ENCODE measurements at places on chromosomes 11 and 22.

GRCh38 chr11:72582206-72583176, 91.7 kb downstream of the PDE2A start:
- no peak for DNase-seq

GRCh38 chr22:22815397-22816170, 72.0 kb upstream of the IGLL5 start:
- no peak for DNase-seq

DNA sequence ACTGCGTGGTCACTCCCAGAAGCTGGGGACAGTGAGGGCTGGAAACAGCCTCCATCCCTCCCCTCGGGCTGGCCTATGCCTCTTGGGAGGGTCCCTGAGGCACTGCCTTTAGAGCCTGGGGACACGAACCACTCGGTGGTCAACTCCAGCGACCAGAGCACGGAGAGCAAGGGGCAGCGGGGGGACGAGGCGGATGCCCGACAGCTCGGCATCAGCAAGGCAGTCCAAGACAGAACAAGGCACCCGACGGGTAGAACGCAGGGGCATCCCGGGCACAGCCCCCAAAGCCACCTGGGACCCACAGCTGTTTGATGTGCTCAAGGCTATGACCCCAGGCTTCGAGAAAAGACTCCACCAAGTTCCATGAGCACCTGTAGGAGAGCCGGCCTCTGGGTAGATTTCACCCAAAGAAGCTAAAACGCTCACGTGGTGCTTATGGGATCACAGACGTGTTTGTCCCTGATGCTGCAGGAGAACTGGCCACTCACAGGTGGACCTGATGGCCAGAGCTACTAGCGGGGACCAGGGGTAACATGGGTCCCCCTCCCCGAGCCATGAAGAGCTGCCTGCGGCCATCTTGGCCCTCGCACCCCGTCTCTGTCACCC, 510 bp upstream of the LSP1 start:
- no peak for DNase-seq

DNA sequence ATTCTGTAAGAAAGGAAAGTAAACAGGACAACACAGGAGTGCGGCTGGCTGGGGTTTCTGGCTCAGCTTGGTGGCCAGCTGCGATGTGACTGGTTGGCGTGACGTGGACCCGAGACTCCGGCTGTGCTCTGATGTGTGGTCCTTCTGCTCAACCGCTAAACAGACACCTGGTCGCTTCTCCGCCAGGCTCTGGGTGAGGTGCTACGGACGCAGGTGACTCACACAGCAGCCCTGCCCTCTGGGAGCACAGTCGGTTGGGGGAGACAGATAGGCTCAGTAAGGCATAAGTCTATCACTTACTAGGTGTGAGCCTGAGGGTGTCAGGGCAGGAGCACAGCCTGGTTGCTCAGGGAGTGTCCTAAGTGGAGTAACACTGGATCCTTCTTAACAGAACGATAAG, 8.2 kb downstream of the RTL6 start:
- no peak for DNase-seq

DNA sequence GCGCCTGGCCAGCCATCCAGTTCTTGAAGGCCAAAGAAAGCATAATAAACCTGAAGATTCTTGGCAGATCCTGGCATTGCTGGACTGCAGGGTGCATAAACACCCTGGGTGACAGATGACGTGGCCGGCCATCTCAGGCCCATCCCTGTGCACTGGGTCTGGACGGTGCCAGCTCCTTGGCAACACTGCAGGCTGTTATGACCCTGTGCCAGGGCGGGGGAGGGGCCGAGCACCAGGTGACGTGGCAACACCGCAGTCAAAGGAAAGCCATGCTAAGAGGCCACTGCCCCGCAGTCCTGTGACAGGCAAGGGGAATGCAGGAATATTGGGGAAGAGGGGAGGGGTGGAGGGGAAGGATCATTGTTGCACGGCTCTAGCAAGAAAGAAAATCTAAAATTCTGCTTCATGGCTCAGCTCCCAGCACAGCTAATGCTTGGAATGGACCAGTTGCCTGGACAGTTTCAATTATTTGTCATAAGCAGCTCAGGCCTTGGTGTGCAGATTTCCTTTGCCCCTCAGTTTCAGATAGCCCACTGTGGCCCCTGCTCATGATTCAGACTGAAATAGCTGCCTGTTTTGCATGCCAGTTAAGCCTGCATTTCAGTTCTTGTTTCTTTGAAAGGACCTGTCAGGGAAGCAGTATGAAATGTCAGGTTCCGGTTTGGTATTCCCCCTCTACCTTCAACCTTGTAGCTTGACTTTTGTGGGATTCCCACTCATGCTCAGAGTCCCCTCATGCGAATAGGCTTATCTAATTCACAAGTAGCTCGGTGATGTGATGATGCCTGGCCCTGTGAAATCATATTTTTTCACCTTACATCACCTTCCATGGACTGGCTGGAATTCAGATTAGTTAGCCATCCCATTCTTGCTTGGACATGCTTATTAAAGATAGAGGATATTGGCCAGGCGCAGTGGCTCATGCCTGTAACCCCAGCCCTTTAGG, 29.7 kb upstream of the DDX6 start:
- peak; percentile 96 for DNase-seq

GRCh38 chr22:26672060-26672471, 14.7 kb downstream of the MIAT start:
- DNase-seq, result no peak

- DNase-seq, result no peak
These were observed 47.4 kb upstream of the SEPTIN5 start for GRCh38 chr22:19666673-19667593.

GRCh38 chr11:1283906-1284305, 25.5 kb downstream of the TOLLIP start:
- no peak for DNase-seq

DNA sequence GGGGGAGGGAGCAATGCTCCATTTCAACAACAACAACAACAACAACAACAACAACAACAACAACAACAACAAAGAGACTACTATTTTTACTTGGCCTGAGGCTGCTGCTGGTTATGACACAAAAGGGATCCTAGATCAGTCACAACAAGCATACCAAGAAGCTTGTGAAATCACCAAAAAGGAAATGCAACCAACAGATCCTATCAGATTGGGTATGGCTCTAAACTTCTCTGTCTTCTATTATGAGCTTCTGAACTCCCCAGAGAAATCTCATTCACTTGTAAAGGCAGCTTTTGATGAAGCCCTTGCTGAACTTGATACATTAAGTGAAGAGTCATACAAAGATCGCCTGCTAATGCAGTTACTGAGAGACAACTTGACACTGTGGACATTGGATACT, 10.5 kb upstream of the MS4A2 start:
- no peak for DNase-seq

- DNase-seq, result no peak
These were observed 10.0 kb upstream of the AMBRA1 start for GRCh38 chr11:46603704-46604308.

DNA sequence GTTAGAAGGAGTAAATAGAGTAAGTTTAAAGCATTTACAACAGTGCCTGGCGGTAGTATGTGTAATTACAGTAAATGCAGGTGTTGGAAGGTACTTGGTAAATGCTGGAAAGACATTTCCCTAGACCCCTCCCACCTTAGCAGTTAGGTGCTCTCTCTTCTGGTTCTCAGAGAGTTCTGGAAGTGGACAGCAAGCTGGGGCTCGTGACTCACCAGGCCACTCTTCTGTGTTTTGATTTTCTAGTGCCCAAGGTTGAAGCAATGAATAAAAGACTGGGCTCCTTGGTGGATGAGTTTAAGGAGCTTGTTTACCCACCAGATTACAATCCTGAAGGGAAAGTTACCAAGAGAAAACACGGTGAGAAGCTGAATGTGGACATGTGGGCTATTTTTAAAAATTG, 27.6 kb downstream of the SNU13 start:
- DNase-seq, result no peak

GRCh38 chr11:78180751-78181150, 7.7 kb downstream of the KCTD21 start:
- DNase-seq, result no peak

DNA sequence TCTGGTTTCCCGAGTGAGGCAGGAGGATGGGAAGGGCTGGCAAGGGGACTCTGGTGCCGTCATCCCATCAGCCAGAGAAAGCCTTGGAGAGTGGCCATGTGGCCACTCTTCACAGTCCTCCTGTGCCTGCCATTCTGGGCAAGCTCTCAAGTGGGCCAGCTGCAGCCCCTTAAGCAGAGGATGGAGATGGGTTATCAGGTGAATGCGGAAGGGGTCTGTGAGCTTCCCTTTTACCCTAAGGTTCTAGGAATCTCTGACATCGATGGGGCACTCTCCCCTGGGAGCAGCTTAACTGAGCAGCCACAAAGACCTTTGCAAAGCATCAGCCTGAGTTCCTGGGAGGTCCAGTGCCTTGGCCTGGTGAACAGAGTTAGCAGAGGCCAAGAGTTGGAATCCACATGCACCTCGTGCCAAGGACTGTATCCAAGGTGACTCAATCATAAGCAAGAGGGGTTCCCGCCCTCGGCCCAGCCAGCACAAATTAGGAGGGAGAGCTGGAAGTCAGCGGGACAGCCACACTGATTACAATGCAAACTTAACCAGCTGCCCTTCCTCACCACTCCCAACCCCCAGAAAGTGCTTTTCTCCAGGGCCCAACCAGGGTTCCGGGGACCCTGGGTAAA, 193.6 kb downstream of the BUD13 start:
- DNase-seq, result peak; percentile 31

DNA sequence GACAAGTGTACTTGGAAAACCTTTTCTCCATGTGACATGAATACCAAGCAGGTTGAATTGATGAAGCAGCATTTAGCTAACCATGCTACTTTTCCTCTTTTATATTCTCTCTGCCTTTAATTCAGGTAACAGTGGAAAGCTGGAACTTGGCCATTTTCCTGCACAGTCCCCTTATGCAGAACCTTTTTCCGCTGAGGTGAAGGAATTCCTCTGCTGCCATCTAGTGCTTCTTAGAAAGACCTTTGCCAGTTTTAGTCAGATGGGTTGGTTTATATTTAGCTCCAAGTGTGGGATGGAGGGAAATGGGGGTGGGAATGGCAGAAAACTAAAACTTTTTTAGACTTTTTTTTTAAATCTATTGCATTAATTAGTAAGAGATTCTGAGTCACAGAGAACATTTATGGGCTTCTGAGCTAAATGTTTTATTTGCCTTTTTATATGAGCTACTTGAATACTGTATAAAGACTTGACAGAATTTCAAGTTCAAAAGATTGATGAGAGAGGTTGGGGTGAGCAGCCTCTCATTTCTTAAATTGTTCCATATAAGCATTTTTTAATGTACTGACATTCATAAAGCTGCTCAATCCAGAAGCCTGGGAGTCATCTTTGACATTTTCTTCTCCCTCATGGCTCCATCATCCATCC, 153.9 kb upstream of the ZC3H12C start:
- DNase-seq, result no peak

DNA sequence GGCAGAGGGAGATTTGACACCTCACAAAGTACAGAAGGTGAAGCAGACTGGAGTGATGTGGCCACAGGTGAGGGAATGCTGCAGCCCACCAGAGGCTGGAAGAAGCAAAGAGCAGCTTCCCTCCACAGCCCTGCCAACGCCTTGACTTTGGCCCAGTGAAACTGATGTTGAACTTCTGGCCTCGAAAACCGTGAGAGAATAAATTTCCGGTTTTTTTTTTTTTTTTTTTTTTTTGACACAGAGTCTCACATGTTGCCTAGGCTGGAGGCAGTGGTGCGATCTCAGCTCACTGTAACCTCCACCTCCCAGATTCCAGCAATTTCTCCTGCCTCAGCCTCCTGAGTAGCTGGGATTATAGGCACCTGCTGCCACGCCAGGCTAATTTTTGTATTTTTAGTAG, 8.7 kb downstream of the KMT5B start:
- no peak for DNase-seq

- no peak for DNase-seq
These were observed 3.2 kb downstream of the TAF1D start for GRCh38 chr11:93737904-93738612.

DNA sequence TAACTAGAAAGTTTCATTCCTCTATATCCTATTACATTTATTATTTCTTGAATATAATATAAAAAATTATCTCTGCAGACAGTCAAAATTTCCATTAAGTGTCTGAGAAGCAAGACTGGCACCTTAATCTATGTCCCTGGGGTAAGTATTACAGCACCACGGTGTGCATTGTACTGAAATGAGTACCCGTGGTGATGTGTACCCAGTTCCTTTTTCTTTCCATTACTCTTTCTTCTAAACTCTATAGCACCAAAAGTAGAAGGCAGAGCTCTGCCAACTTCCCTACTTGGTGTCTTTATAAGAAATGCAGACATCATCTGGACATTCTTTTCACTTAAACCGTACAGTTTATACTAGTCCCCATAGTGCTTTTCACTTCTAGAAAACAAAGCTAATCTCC, 161.7 kb downstream of the GUCY1A2 start:
- no peak for DNase-seq

DNA sequence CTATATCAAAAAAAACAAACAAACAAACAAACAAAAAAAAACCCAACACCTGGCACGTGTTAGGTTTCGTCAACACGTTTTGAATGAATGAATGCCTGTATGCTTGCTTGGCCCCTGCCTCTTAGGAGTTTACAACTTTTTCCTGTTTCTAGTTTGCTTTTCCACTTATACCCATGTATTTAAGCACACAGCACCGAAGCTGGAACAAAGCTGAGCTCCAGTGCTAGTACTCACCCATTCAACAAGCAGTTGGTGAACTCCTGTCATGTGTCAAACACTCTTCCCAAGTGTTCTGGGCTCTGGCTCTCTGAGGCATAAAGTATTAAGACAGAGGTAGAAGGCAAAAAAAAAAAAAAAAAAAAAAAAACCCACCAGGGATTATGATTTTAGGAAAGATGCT, 599.3 kb downstream of the BUD13 start:
- DNase-seq, result no peak

DNA sequence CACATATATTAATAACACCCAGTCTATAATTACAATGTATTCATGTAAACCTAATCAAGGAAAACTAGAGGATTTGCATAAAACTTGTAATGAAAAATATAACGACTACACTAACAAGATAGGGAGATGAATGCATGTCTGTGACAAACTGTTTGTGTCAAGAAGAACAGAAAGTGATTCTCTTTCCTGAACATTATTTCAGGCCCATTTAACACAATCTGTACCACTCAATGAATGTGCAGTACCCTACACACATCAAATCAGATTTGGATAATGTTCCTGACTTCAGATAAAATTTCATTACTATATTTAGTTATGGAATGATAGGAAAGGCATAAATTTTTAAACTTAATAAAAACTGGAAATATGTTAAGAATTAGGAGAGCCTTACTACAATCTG, 93.1 kb downstream of the CADM1 start:
- DNase-seq, result no peak

GRCh38 chr11:71252770-71253730, 673 bp upstream of the SHANK2 start:
- no peak for DNase-seq
